ENCODE measurements at places on chromosomes 5 and 9. TPM values are rescaled to one million over a fixed set of nuclear protein-coding genes. Genes with fewer than 3 reads are reported as not detected.
A peak's percentile ranks its signal among the peaks of the same experiment; 100 is the strongest.

The CDH6 gene
- total RNA-seq = not detected

The CCDC152 gene
- not detected for total RNA-seq

The GFI1B gene
- not detected for total RNA-seq

The PFN3 gene
- not detected for total RNA-seq

The SUSD3 gene
- not detected for total RNA-seq

- no peak overlapping the region for H3K4me3 ChIP-seq
- H3K27me3 ChIP-seq = no peaks in the 10 kb centered on the region
- no peaks in the 10 kb centered on the region for H3K36me3 ChIP-seq
Measured at GRCh38 chr9:81538890-81539289, 150.5 kb downstream of the TLE1 start.

DNA sequence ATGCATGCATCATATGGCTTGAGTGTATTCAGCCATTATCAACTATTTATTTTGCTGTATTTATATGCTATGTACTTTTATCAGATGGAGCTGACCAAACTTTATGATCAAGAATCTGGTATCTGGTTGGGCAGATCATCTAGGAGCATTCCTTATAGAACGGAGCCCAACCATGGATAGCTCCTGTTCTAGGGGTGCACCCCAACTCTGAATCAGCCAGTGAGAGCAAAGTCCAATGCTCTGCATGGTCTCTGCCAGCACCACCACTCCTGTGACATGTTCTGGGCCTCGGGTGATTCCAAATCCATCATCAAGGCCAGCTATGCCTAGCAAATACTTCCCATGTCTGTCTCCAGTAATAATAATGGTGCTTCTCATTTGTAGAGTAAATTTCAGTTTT lies 517.5 kb downstream of the AGTPBP1 start:
- H3K27me3 ChIP-seq = no peaks in the 10 kb centered on the region
- DNase-seq = no peak
- H3K36me3 ChIP-seq = no peaks in the 10 kb centered on the region
- peaks cover 23% of the 10 kb centered on the region for H3K4me1 ChIP-seq

GRCh38 chr5:58871648-58872242 lies 288.9 kb downstream of the RAB3C start:
- H3K36me3 ChIP-seq = no peaks in the 10 kb centered on the region
- DNase-seq = peak; percentile 68
- H3K4me1 ChIP-seq = no peaks in the 10 kb centered on the region
- H3K27ac ChIP-seq = no peak overlapping the region

GRCh38 chr5:109830955-109831502 lies 141.3 kb downstream of the MAN2A1 start:
- peaks cover 13% of the 10 kb centered on the region for H3K4me1 ChIP-seq
- peaks cover 29% of the 10 kb centered on the region for H3K36me3 ChIP-seq
- no peak overlapping the region for H3K4me3 ChIP-seq
- DNase-seq = no peak
- no peak overlapping the region for H3K27ac ChIP-seq

- H3K27ac ChIP-seq = no peak overlapping the region
- H3K27me3 ChIP-seq = no peaks in the 10 kb centered on the region
- H3K36me3 ChIP-seq = no peaks in the 10 kb centered on the region
- no peak overlapping the region for H3K4me3 ChIP-seq
- DNase-seq = no peak
Measured at GRCh38 chr9:117835798-117836197, 131.6 kb downstream of the TLR4 start.

DNA sequence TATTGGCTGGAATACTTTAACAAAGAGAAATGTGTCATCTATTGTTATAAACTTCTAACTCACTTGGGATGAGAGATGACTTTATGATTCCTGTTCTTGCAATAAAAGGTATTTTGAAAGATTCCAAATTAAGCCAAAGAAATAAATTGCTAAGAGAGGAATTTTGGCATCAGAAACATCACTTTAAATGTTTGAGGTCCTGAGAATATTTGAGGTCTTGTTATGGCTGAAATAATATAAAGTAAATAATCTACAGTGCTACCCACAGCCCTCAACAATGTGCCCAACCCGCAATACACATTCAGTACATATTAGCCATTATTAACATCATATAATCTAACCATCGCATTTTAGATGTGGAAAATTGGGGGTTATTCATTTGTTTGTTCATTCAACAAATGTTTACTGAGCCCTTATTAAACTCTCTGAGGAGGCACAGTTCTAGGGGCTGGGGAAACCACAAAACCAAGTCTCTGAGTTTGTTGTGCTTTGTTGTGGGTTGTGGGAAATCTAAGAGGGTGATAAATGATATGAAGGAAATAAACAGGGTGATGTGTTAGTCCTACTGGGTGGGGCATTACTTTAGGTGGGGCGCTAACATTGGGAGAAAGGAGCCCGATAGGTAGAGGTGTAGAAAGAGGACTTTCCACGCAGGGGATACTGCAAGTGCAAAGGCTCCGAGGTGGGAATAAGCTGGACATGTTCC lies 135.2 kb upstream of the CLINT1 start:
- H3K27me3 ChIP-seq = no peaks in the 10 kb centered on the region
- peaks cover 6% of the 10 kb centered on the region for H3K36me3 ChIP-seq
- H3K4me3 ChIP-seq = no peak overlapping the region
- H3K27ac ChIP-seq = no peak overlapping the region
